ENCODE measurements at places on chromosomes 2 and 18.

DNA sequence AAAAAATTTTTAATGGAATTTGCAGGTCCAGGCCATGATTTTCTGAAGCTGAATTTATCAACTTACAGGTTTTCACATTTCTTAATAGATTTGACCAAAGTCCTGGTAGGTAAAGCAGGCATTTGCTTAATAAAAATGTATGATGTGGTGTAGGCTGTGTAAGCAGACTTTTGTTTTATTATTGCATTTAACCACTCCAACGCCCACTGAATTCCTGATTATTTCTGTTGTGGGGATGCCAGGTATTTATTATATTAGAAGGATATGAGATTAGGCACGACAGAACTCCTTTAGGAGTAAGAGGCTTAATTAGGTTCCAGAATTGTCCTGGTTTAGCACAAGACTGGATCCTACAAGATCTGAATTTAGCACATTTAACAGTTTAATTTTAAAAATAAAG is 111.1 kb downstream of the ADCYAP1 start:
- DNase-seq: no peak

- DNase-seq: no peak
Measured at GRCh38 chr2:218263817-218264641, 3.2 kb downstream of the GPBAR1 start.

- no peak for DNase-seq
Measured at GRCh38 chr2:168171059-168171762, 76.2 kb downstream of the STK39 start.

DNA sequence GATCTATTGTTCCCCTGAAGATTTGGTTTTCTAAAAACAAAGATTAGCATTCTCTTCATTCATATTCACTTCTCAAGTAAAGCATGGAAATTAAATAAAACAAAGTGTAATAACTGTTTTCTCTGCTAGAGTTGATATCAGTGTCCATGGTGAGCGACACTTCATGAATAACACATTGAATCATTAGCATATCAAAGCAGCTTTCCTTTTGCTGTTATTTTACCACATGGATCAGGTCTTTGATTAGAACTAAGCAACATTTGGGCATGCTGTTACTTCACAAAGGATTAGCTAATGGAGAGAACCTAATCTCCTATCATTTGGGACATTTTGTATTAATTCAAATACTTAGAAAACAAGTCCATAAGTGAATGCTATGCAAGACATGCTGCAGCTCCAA is 368.8 kb upstream of the CDH19 start:
- no peak for DNase-seq

DNA sequence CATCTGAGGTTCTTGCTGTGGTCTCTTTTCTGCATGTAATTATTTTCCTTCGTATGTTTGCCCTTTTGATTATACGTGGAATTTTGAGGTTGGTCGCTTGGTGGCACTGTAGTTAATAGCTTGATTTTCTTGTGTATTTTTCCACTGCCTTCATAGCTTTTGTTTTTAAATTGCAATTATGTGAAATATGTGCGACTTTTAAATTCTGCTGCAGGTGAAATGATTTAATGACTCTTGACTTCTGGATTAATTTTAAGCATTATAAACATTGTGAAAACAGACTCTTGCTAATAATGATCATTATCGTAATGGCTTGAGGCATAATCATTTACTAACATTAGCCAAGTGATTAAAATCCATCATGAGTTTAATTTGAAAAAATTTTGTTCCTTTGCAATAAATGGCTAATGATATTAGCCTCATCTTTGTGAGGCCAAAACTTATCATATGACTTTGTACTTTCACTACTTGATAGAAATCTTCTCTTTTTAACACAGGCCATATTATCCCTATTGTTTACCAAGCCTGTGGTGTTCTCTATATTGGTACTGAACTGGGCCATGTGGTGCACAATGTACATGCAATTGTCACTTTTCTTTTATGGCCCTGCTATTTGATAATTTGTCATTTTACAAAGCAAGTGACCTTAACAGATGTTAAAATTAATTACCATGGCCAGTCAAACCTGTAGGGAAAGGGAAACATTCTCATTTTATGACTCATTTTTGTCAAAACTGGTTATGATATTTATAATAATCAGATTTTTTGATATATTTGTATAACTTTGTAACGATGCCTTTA is 62.8 kb upstream of the NEUROD1 start:
- DNase-seq: peak; percentile 64

GRCh38 chr2:128608921-128609880 is 290.5 kb upstream of the HS6ST1 start:
- no peak for DNase-seq

DNA sequence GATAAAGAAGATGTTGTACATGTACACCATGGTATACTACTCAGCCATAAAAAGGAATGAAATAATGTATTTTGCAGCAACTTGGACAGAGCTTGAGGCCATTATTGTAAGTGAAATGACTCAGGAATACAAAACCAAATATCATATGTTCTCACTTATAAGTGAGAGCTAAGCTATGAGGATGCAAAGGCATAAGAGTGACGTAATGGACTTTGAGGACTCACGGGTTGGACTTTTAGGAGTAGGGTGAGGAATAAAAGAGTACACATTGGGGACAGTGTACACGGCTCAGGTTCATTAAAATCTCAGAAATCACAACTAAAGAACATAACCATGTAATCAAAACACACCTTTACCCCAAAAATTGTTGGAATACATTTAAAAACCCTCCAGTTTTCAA is 206.4 kb downstream of the RIT2 start:
- DNase-seq: no peak

GRCh38 chr2:182316950-182317349 is 109.9 kb downstream of the PDE1A start:
- no peak for DNase-seq

DNA sequence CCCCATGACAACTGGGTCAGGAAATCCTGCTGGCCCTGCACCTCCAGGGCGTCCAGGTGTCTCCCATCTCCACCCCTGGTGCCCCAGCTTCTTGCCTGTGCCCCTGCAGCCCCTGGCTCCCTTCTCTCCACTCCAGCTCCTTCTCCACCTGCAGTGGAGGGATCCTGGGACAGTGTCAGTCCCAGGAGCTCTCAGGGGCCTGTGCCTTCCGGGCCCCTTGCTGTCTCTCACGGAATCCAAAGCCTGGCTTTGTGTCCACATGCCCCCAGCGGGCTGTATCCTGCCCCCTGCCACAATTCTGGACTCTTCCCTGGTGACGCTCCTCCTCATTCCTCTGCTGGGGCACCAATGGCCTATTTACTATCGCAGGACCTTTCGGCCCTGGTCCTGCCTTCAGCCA is 58.2 kb downstream of the MYT1L start:
- DNase-seq: no peak

DNA sequence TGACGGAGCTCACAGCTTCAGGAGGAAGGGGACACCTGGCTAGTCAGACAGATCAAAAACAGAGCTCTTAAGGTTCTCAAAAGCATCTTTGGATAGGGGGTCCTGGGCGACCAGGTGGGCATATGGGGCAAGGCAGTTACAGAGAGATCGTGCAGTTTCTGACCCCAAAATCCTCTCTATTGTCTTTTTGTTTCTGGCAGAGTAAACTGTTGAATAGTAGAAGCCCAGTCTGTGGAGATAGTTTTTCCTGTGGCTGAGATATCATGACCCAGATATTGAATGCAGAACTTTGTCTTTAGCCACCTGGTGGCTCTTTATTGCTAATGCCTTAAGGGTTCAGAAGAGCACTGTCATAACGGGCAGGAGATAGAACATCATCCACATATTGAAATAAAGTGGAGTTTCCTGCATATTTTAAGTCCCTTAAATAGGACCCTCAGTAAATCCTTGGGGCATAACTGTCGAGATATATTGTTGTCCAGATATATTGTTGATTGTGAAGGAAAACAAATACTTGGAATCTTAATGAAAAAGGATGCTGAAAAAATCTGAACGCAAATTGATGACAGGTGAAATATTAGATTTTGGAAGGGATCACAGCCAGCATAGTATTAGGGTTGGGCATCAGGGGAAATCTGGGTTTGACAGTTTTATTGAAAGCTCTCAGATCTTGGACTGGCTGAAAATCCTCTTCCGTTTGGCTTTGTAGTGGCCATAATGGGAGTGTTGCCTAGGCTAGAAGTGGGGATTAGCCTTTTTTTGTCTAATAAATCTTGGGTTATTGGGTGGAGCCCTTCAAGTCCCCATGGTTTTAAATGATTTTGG is 14.1 kb upstream of the ZDBF2 start:
- no peak for DNase-seq

DNA sequence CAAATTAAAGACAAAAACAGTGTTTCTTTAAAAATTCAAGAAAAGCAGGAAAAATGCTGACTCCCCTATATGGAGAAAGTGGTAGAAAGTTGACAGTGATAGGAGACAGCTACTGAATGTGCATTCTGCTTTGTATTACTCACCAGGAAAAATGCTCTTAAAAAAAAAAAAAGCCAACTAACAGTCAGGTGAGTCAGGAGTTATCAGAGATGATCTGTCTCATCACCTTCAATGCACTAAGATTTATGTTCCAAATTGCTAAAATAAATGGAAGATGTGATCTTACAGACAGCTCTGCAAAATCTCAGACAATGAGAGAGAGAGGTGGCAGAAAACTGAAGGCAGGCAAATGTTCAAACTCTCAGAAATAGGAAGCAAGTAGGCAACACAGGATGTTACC is 47.6 kb upstream of the ZNF521 start:
- DNase-seq: no peak

DNA sequence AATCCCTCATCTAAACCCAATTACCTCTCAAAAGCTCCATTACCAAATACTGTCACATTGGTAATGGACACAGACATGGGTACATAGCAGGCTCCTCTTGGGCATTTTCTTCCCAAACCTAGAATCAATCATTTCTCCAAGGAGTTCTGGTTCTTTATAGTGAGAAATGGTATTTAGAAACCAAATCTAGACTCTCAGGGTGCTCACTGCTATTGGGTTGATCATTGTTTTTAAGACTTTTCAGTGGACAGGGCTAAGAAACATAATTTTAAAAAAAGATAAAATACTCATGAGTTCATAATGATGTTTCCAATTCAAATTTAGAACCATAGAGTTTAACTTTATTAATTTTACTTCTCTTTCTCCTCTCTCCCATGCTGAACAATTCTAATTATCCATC is 9.4 kb upstream of the GLI2 start:
- no peak for DNase-seq

DNA sequence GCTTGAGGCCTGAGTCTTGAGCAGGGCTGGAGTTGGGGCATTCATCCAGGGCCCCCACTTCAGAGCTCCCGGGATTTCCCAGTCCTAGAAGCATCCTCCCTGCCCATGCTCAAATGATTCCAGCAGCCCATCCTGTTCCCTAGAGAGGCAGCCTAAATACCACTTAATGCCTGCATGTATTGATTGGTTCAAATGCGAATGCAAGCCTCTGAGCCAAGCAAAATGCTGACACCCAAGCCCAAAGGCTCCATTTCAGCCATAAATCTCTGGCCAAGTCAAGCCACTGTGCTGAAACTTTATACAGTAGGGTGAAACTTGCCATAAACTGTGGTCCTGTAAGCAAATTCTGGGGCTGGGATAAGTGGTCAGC is 279.8 kb downstream of the CLIP4 start:
- no peak for DNase-seq

DNA sequence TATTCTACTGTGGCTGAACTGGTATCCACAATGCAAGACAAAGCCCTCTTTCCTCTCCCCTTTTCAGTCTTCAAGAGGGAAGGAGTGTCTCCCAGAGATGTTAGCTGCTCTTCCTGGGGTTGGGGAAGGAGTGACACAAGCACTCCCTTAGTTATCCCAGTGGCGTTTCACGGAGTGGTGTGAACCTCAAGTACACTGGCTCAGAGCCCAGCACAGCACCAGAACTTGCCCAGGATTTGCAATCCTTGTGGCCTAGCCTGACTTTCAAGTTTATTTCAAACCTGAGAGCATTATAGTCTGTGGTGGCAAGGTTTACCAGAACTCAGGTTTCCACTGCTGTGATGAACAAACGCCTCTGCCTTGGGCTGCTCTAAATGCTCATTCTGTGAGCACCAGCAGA is 162.5 kb downstream of the CCDC102B start:
- DNase-seq: no peak

DNA sequence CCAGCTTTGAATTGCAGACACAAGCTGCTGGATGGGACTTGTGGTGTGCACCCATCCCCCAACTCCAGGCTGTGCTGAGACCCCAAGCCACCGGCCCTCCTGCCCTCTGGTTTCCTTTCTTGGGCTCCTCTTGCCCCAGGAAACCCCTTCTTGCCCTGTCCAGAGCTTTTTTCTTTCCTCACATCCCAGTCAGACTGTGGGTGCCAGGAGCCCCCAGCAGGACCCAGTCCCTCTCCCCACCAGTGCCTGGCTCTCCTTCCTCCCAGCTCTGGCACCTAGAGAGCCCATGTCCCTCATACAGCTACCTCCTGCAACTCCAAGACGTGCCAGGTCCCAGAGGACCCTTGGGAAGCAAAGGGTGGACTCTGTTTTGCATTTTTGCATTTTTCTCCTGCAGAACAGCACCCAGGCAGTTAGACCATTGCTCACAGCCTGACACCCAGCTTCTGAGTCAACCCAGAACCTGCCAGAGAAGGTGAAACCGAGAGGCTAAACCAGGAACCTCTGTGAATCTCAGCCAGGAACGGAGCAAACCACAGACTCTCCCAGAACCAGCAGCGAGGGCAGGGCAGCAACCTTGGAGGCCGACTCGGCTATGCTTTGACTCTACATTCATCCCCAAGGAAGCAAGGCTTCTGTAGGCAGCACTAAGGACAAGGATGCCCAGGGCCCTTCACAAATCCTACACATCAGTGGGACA is 221.1 kb downstream of the ANAPC1 start:
- no peak for DNase-seq

DNA sequence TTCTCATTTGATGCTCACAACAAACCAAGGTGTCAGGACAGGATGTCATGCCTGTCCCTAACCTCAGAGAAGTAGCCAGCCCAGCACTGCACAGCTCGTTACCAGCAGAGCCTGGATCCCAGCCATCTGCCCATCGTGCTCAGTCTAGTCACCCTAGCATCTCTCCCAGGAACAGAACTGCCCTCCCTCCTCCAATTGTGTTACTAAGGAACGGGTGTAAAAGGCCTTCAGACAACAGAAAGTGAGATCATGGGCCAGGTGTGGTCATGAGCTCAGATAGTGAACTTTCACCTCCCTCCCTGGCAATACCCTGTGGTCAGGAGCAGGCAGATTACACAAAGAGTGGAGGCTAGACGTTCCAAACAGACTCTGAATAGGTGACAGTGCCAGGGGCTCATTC is 111.8 kb upstream of the PPP1CB start:
- no peak for DNase-seq

DNA sequence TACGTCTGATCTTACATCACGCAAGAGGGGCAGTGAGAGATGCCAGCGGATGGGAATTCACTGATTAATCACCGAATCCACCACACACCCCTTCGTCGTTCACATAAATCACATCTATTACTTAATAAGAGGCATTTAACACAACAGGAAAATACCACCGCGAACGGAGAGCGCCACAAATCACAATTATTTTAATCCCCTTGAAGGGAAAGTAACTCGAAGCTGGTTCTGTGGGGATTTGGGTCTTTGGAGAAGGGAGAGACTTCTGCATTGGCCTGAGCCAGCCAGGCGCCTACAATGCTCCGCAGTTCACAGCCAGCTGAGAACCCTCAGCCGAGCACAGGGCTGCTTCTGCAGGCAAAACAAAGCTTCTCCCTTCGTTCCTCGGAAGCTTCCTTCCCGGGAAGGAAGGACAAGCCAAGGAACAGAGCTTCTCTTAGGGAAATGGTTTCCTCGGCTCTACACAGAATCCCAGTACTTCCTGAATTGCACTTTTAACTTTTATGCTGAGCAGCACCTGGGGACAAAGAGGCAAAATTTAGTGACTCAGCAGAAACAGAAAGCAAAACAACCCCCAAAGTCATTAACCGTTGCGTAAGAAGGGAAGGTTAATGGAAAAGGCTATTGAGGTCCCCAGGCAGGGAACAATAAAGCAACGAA is at the start of gene LRP1B:
Gene LRP1B, minus strand, starts transcription at position 7 of the 660 bp plus-strand sequence. CDS start 287 bp downstream, outside the sequence.
- no peak for DNase-seq
